GM12891 (cell line): ENCODE measurements at places on chromosomes 11 and 22.

GRCh38 chr11:10844356-10844755 lies 13.5 kb downstream of the ZBED5 start:
- DNase-seq = no peak

GRCh38 chr11:45881708-45882368 lies 3.6 kb upstream of the MAPK8IP1 start:
- DNase-seq = no peak

- peak; percentile 58 for DNase-seq
These were observed at the start of gene CARD10 for GRCh38 chr22:37519268-37520195. Gene CARD10 (minus strand): TSS chr22:37519415. CDS start chr22:37519200, 215 bp downstream.

- no peak for DNase-seq
These were observed 232.7 kb downstream of the DSCAML1 start for GRCh38 chr11:117564321-117564720.

DNA sequence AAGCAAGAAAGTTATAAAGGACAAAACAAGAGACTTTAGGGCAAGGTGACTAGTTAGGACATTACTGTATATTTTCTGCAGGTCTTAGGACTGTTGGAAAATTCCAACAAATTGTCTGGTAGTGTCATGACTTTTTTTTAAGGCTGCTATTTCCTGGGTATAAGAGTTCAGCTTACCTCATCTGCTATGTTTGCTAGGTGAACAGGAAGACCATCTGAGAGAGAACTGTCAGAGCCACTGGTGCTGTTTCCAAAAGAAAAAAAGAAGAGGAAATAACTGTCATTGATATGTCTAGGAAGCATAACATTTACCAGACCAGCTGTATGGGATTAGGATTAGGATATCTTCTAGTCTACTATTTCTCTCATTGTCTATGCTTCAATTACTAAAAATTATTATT lies 26.3 kb upstream of the MTCH2 start:
- no peak for DNase-seq

GRCh38 chr22:39898997-39899396 lies 1.9 kb upstream of the GRAP2 start:
- peak; percentile 8 for DNase-seq

- peak; percentile 26 for DNase-seq
These were observed 94.7 kb upstream of the RASSF10 start for GRCh38 chr11:12914400-12914912.

- DNase-seq = no peak
These were observed 648 bp downstream of the KCNJ11 start for GRCh38 chr11:17387811-17388210.

DNA sequence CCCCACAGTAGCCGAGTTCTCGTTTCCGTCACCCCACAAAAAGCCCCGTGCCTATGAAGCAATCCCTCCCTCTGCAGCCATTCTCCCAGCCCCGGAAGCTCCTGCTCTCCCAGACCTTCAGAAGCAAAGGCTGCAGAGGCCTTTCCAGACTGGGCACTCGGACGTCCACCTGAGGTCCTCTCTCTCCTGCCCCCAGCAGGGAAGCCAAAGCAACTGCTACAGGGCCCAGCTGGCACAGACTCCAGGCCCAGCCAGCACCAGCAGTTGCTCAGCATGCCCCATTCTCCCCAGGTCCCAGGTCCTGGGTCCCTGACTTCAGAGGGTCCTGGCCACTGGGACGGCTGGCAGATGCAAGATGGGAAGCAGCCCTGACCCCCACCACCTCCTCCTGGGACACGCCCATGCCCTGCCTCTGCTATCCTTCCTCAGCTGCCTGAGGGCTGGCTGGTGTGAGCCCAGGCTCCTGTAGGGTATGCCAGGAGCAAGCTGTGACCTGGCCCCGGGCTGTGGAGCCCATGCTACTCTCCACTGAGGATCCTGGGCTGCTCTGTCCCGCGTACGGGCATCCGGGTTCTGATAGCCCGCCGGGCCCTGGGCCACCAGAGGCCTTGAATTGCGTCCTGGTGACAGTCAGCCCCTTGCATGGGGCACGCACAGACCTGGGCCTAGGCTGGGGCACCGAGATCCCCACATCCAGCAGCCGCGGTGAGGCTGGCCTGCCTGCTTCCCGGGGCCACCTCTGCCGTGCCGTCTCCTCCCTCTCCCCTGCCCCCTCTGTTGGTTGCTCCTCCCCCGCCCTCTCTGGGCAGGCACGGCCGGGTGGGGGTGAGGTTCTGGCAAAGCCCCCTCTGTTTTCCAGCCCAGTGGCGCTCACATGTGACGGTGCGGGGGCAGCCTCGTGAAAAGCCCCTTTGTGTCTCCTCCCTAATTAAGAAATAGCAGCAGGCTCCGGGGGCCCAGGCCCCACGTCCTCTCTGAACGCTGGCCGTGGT lies 1310.3 kb downstream of the BRD1 start:
- DNase-seq = no peak

DNA sequence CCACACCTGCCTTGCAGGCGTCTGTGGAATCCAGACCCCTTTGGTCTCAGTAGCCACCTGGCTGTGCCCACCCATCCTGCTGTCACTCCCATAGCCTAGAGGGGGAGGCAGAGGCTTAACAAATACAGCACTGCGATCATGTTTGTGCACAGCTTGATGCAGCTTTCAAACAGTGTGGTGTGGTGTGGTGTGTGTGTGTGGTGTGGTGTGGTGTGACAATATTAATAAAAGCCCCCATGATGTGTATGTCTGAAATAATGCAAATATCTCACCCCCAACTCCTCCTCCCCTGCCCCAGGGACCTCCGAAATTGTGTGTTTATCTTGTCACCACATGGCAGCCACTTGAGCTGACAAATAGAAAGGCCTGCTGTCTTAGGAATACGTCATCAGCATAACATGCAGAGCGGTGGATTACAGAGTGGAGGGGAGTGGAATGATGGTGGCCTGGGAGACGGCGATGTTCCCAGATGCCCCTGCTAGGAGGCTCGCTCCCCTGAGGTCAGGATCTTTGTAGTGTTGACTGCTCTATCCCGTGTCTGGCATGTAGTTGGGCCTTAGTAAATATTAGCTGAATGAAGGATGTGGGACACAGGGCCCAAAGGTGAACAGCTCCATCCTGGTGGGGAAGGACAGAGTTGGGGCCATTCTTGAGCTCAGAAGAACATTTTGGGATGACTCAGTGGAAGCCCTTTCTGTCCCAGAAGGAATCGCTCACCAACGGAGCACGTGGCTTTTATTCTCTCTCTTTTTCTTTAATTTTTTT lies 2.8 kb downstream of the PDXP start:
- DNase-seq = no peak

- no peak for DNase-seq
These were observed 245.9 kb upstream of the ANO3 start for GRCh38 chr11:26086028-26086427.

DNA sequence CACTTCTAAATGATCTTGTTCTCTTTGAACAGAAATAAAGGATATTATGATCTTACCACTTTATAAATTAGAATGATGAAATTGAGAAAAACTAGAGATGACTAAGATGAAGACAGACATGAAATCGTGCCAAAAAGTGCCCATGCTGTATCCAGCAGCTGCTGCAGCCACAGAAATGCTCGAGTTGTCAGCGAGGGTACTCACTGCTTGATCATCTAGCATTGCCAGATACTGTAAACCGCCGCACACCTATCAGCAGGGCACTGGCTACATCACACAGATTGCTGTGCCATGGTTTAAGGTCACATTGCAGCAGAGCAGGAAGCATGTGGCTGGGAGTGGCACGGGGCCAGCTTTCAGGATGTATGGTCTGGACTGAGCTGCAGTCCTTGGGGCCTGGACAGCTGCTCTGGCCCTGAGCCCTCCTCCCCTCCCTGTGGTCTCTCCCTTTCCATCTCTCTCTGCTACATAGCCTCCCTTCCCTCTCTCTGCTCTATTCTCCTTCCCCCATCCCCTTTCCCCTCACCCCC lies 51.0 kb upstream of the SEPTIN5 start:
- no peak for DNase-seq

DNA sequence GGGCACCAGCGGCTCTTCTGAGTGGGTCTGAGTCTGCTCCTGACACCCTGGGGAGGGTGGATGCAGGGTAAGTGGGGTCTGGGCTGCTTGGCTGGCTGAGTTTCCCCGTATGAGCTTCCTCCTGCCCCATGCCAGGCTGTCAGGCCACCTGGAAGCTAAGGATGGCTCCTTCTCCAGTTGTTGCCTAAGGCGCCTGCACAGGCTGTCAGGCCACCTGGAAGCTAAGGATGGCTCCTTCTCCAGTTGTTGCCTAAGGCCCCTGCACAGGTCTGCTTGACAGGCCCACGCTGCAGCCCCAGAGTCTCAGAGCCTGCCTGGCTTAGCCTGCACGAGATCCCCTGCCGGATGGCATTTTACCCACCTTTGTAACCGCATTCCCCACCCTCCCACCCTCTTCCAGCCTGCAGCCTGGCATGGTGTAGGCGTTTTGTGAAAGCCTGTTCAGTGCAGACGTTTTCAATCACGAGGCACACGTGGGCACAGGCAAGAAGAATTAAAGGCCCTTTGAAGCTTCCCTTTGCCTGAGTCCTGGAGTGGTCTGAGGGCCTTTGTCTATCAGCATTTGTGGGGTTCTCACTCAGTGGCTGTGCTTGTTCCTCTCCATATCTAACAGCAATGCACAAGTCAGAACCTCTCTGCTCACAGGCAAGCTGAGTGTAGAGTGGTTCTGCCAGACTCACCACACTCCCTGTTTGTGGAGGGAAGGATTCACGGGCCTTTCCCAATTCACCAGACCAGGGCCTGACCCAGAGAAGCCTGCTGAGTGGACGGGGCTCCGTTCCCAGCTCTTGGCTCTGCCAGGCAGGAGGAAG lies 40.2 kb upstream of the B3GAT1 start:
- DNase-seq = no peak

GRCh38 chr11:24005202-24005876 lies 491.5 kb upstream of the LUZP2 start:
- DNase-seq = no peak

GRCh38 chr22:20571531-20572007 lies 64.2 kb downstream of the MED15 start:
- DNase-seq = peak; percentile 64

DNA sequence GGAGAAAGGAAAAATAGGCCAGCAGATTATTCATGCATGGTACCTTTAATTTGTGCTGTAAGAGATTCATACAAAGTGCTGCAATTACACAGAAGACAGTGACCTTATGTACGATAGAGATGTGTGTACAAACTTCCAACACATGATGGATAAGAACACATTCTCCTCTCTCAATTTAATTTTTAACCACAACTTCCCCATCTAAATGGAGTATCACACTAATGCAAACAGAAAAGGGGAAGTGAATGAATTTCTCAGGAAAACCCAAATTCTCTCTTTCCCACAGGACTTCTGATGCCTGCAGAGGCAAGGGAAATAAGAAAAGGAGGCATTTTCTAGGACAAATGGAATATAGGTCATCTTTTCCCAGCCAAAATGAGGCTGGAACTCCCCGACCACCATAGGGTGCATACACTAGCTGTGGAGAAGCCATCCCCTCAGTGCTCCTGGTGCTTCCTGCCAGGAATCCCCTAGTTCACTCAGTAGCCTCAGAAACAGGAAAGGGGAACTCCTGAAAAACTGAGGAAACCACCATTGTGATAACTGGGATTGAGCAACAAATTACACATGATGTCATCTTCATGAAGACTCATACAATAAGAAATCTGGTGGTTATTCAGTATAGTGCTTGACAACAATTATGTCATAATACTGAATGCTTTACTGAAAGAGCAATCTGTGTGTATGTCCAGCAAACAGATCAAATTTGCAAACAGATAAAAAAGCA lies 22.4 kb downstream of the MMP10 start:
- DNase-seq = no peak

GRCh38 chr22:18078329-18079041 lies 695 bp downstream of the PEX26 start:
- no peak for DNase-seq

DNA sequence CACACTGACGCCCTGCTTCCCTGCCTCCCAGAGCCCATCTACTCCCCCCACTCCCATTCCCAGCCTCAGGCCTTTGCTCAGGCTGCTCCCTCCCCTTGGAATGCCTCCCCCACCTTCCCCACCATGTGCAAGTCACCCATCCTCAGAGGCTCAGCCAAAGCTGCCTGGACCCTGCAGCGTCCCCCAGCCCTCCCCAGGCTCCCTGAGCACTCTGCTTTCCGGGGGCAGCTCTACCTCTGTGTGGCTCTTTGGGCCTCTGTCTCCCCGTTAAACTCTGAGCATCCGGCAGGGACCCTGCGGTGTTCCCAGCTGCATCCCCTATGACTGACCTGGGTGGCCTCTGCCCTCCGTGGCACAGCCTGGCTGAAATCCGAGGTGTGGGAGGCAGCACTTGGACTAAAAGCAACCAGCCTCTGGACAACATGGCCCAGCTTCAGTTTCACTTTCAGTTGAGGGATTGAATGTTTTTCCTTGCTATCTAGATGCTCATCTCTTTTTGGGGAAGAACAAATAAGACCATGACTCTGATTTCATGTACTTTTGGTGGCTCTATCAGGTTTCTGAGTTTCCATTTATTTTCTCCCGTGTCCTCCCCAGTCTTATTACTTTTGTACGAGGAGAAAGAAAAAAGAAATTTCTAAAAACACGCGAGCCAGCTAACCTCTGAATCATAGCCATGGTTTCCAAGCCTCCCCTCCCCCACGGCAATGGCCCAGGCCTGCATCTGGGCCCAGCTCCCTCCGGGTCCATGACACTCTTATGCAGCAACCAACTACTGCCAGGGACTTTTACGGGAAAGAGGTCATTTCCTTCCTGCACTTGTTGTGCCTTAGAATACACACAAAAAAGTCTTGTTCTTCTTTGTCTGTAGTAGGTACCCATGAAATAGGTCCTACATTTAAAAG lies 3.8 kb downstream of the APOL3 start:
- no peak for DNase-seq

DNA sequence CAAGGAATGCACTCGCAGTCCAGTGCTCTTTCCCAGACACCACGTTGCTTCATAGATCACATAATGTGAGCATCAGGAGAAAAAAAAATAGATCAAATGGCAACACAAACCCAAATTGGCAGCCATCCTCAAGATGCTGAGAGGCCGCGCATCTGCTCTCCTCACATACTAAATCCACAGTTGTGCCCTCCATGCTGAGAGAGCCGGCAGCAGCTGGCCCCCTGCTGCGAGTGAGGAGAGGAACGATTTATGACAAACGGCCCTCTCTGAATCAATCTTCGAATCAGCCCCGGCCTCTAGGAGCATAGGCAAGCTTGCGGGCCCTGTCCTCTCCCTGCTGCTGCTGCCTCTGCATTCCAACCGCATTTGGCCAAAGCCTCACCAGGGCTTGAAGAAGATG lies 159.9 kb upstream of the TENM4 start:
- no peak for DNase-seq

DNA sequence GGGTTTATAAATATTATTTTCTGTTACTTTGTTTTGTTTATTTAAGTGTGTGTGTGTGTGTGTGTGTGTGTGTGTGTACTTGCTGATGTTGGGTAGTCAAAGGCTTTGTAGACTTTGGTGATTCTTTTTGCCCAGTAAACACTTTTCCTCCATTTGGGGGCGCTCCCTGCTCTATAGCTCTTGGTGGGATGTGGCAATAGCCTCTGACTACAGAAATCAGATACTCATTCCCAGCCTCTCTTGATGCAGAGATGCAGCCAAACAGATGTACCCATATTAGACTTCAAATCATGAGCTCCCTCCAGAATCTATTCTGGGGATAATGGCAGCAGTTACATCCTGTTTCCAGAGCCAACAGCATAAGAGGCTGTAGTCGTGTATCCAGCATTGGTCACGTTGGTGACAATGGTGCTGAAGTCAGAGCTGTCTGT lies 33.4 kb upstream of the APOL5 start:
- no peak for DNase-seq

GRCh38 chr11:27392278-27393114 lies 29.5 kb upstream of the CCDC34 start:
- no peak for DNase-seq

GRCh38 chr22:40967111-40967760 lies 16.1 kb downstream of the RBX1 start:
- no peak for DNase-seq
